ENCODE measurements at places on chromosomes 1 and 21.

DNA sequence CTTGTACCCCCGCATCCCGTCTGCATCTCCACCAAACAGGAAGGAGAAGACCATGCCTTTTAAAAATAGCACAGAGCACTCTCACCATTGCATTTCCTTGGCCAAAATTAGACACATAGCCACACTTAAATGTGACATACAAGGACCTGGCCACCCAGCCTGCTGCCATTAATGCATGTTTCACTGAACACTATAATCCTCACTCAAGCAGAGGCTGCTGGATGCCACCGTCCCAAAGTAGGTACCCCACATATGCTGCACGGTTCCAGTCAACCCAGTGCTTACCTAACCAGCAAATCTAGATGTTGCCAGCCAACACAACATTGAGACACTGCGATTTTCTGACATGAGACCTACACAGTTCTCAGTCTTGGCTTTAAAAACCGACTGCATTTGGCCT is 107.7 kb downstream of the ADSS2 start:
- DNase-seq: no peak

GRCh38 chr21:26177187-26177586 is 6.6 kb upstream of the APP start:
- DNase-seq: no peak

DNA sequence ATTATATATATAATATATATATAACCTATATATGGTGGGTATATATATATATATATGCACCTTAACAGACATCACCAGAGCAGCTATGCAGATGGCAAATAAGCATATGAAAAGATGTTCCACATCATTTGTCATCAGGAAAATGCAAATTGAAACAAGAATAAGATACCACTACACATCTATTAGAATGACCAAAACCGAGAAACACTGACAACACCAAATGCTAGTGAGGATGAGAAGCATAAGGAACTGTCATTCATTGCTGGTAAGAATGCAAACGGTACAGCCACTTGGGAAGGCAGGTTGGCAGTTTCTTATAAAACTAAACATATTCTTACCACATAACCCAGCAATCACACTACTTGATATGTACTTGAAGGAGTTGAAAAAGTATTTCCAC is 219.8 kb upstream of the PRMT6 start:
- no peak for DNase-seq

DNA sequence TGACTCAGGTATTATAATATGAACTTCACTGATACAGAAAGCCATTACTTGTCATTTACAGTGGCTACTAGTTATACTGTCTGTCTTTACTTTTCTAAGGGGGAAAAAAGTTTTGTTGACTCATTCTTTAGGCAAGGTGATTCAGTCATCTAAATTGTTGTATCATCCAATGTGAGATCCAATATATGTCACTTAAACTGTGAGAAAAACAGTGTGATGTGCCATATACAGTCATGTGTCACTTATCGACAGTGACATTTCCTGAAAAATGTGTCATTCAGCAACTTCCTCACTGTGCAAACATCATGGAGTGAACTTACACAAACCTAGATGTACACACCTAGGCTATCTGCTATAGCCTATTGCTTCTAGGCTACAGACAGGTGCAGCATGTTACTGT is 57.6 kb downstream of the KCNK2 start:
- DNase-seq: no peak

GRCh38 chr1:242828828-242829227 is 304.3 kb upstream of the PLD5 start:
- no peak for DNase-seq

DNA sequence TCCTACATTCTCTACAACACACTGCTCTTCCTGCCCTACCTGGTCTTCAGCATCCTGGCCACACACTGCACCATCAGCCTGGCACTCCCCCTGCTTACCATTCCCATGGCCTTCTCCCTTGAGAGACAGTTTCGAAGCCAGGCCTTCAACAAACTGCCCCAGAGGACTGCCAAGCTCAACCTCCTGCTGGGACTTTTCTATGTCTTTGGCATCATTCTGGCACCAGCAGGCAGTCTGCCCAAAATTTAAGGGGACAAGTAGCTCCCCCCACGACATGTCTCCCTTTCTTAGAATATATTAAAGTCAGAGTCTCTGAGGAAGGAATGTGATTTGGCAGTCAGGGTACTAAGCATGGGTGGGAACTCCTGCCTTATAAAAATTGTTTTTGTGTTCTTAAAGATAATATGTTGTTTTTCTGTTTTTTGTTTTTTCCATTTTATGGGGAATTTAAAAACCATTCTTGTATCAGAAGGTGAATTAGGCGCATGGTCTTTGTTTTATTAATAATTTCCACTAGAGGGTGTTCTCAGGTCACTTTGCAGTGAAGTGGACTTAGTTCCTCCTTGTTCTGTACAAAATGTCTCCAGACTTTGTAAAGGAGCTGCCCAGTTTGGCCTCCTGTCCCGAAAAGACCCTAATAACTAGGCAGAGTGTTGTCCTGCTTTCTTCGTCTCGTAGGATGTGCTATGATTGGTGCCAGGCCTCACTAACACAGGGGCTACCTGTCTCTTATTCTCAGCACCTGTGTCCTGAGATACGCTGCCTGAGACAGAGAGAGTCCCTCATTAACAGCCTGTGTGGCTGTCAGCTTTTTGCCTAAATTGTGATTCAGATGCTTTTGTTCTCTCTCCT is 13.1 kb downstream of the UBIAD1 start:
- DNase-seq: no peak

Measured in renal cortex interstitium (tissue), 15 donors.